Activated CD4-positive, alpha-beta T cell treated with anti-CD3 and anti-CD28 coated beads, Interleukin-2, amount 50 U/mL, for 1 hour (primary cell): ENCODE measurements at places on chromosomes 5 and 9.

DNA sequence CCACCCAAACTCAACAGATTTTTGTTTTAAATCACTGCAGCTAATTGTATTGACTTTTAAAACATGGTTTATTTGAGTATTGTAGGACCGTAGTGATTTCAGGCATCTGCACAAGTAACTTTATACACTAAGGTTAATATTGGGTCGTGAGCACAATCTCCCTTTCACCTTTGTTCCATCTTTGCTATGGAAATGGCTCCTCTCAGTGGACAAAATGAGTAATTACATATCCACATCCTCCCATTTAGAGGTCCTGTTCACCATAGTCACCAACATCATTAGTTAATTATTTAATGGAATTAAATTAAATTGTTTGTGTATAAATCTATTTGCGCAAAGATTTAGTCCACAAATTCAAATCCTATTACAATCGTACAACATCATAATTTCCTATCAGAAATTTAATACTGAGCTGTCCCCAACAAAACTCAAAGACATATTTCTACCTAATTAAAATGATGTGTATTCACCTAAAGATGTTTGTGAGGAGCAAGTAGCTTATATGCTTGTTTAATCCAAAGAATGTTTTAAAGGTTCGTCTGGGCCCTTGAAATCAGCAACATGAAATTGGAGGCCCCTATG is 173.0 kb upstream of the DAPK1 start:
- DNase-seq, result no peak

GRCh38 chr9:130908146-130908877 is 11.7 kb upstream of the QRFP start:
- DNase-seq, result no peak

DNA sequence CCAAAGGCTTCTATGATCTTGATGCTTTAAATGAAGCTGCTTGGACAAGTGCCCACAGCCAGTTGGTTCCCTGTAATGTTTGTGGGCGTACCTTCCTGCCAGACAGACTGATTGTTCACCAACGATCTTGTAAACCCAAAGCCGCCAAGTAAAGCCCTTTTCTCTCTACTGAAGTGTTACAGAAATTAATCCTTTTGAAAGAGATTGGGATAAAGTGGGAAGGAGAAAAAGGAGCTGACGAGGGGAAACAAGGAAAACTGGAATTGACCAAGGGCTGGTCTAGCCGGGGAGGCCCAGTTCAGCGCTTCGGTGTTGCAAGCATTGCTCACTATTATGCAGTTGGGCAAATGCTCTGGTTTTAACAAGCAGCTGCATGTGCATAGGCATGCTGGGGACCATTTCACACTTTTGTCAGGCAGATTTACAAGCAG is 53.2 kb downstream of the ZNF474 start:
- no peak for DNase-seq

- no peak for DNase-seq
These were observed 50.3 kb upstream of the SPTLC1 start for GRCh38 chr9:92165484-92165883.

- DNase-seq, result no peak
These were observed 53.9 kb upstream of the KCNN2 start for GRCh38 chr5:114308017-114308416.

DNA sequence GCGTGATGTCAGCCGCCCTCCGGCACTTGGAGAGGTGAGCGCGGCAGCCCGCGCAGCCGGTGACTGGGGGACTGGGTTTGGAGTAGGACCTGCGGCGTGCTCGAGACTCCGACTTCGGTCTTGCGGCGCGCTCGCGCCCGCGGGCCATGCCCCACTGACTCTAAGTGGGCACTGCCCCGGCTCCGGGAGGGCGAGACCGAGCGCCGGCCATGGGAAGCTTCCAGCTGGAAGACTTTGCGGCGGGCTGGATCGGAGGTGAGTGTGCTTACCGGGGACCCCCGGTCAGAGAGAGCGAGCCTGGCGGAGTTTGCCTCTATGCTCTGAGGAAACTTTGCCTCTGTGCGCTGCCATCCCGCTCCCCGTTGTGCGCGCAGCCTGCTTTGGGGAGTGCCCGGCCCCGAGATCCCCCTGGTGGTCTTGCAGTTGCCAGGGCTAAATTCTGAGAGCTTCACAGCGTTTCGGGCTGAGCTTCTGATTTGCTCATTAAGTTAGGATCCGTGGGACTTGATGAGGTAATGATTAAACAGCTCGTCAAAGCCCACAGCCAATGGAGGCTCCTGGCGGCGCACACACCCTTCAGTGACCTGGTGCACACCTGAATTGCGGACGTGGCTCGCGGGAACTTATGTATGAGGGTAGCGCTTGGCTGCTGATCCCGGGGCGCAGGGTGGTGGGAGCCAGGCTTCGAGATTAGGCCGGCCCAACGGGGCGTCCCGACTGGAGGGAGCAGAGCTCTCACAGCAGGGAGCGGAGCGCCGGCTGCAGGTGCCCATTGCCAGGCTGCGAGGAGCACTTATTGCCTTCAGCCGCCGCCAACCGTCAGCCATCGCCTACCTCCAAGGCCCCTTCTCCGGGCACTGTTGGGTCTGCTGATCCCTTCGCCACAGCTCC is at the start of gene SLC25A48:
SLC25A48 (plus strand) TSS at position 25 of the 891 bp plus-strand sequence; CDS start at position 210, 185 bp downstream.
- no peak for DNase-seq

DNA sequence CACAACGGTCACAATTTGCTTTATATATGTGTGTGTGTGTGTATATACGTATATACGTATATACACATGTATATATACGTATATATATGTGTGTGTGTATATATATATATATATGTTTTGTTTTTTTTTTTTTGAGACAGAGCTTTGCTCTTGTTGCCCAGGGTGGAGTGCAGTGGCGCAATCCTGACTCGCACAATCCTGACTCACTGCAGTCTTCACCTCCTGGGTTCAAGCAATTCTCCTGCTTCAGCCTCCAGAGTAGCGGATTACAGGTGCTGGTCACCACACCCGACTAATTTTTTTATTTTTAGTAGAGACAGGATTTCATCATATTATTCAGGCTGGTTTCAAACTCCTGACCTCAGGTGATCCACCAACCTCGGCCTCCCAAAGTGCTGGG is 3.1 kb downstream of the RNF38 start:
- DNase-seq, result no peak

- no peak for DNase-seq
These were observed 357.8 kb downstream of the TMEM167A start for GRCh38 chr5:82719368-82719767.

- no peak for DNase-seq
These were observed 222.0 kb upstream of the KLF4 start for GRCh38 chr9:107711542-107711941.

- no peak for DNase-seq
These were observed 15.3 kb downstream of the NR2F1 start for GRCh38 chr5:93598091-93599000.

- DNase-seq, result peak; percentile 12
These were observed 67.4 kb upstream of the TBC1D9B start for GRCh38 chr5:179974946-179975712.

DNA sequence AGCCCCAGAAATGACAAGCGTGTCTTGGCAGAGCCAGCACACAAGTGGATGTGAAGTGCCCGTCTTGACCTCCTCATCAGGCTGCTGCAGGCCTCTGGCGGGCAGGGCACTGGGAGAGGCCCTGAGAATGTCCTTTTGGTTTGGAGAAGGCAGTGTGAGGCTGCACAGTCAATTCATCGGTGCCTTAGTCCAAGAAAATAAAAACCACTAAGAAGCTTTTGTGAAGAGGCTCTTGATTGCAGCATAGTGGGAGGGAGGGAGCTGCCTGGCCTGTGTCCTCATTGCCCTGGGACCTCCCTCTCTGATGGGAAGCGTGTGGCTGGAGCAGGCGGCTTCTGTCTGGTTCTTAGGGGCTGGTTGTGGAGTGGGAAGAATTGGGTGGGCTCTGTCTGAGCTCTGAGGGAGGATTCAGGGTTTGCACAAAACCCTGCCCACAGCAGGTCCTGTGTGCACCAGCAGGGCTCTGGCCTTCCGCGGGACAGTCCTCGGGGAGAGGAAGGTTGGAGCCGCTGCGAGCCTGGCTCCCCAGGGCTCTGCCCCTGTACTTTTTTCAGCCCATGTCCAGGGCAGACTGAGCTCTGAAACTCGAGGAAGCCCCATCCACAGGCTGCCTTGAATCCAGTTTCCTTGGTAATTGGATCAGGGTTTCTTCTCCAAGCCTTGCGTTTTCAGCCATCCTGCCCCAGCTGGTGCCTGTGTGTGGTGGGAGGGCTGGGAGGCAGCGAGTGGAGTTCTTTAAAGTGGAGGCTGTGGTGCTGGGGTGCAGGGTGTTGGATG is 1.1 kb downstream of the HRCT1 start:
- no peak for DNase-seq

- DNase-seq, result no peak
These were observed 1922.1 kb upstream of the WWC1 start for GRCh38 chr5:166369346-166369745.

DNA sequence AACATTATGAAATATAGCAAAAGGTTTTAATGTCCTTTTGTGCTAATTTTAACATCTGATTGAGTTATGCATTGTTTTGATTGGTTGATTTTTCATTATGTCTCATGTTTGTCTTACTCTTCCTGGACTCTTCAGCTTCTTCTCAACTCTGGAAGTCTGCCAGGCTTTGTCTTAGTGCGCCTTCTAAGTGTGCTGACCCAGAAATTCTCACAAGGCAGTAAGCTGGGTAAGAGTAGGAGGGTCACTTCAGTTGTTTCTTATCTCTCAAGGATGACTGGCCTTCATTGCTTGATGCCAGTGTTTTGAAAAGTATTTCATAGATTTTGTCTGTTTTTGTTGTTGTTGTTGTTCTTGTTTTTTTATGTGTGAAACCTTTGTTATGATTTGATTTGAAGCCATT is 59.2 kb downstream of the RIC1 start:
- no peak for DNase-seq

DNA sequence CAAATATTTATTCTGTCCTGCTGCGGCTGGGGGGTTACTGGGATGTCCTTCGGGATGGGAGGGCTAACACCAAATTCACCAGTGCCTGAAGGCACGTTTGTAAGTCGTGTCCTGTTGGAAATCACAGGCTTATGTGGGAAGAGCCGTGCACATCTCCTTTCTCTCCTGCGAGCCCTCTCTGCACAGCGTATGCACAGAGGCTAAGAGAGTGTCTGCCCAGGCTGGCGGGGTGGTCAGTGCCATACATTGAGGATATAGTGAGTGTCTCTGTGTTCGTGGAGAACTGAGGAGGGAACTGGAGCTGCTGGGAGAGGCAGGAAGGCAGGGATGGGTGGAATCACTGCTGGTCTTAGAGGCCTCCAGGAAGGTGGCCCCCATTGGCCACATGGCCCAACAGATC is 110.1 kb downstream of the WNK2 start:
- DNase-seq, result no peak

- DNase-seq, result no peak
These were observed 36.3 kb upstream of the FBXL17 start for GRCh38 chr5:108418197-108418596.

GRCh38 chr9:83047839-83048775 is 14.8 kb downstream of the RASEF start:
- no peak for DNase-seq

DNA sequence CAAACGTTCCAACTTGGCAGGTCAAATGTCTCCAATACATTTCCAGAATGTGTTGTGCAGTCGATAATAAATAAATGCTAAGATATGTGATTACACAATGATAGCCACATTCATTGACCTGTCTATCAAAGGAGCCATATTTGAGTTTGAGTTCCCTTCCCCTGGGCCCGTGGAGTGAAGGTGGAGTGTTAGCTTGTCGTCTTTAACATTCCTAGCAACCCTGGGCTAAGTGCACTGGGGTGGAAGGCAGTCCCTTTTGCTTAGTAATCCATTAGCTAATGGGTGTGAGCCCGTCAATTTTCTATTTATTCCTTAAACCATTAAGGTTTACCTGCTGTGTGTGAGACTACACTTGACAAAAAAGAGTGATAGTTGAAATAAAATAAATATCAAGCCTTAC is 415.2 kb downstream of the EBF1 start:
- no peak for DNase-seq

GRCh38 chr9:134778841-134779411 is 101.7 kb upstream of the FCN2 start:
- DNase-seq, result no peak

DNA sequence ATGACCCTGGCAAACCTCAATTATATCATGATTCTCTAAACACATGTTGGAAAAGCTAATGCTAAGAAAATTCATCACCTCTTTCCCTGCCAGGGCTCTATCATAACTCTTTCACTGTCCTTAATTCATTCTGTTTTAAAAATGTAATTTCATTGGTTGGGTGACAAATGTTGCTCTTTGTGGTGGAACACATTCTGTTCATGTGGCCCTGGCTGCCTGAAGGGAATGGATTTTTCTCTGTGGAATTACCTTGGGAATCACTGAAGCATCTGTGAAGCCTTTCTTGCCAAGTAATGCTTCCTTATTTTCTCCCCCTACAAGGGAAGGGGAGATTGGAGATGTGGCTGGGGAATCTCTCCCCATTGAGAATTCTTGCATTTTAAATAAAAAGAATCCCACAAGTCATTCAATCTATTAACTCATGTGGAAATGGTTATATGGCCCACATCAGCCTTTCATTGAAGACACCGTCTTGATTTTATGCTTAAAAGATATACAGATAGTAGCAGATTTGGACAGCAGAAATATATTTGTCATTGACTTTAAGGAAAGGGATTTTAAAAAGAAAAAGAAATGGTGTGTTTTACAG is 201.8 kb upstream of the NMUR2 start:
- no peak for DNase-seq

DNA sequence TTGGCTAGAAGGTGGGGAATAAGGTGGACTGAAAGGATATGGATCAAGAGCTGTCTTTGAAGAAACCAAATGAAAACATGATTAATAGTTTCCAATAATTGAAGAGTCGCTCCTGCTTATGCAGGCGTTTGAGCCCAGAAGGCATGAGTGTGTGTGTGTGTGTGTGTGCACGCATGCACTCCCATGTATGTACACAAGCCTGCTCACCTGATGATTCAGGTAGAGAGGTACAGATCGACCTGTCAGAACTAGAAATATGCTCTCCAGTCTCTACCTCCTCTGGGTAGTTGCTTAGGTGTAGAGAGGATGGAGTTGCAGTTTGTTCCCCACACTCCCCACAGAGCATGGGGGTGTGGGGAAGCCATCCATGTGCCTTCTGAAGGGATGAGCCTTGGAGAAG is 1.1 kb upstream of the FGF1 start:
- DNase-seq, result no peak

DNA sequence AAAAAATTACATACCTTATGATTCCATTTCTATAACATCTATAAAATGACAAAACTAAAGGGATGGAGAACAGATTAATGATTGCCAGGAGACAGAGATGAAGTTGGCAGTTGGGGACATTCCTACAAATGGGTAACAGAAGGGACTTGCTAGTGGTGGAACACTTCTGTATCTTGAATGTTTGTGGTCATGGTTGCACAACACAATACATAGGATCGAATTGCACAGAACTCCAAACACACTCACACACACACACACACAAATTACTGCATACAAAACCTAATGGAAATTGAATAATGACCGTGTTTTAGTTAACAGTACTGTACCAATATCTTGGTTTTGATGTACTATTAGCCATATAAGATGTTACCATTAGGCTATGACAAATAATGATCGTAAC is 330.7 kb upstream of the POU5F2 start:
- DNase-seq, result no peak

DNA sequence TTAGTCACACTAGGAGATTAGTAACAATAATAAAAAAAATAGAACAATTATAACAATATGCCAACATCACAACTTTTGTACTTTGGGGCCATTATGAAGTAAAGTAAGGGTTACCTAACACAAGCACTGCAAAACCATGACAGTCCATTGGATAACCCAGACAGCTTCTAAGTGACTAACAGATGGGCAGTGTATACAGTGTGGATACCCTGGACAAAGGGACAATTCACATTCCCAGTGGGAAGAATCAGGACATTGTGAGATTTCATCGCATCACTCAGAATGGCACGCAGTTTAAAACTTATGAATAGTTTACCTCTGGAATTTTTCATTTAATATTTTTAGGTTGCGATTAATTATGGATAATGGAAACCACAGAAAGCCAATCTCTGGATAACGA is 45.6 kb upstream of the JADE2 start:
- DNase-seq, result no peak
